Fibroblast of skin of back (primary cell): ENCODE measurements at places on chromosomes 4 and X.

DNA sequence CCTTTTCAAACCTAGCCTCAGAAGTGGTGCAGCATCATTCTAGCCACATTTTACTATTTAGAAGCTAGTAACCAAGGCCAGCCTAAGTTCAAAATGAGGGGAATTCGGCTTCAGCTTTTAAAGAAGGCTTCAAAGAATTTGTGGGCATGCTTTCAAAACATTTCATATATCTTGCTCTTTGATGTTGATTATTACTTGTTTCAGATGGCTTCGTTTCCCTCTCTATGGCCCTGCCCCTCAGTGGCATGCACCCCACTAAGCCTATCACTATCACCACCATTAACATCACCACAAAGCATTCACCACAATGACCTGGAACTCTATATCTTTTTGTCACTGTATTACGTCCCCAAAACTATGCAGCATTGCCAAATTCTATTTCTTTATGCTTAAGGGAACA lies 51.2 kb upstream of the FAM47B start:
- no peak for DNase-seq

DNA sequence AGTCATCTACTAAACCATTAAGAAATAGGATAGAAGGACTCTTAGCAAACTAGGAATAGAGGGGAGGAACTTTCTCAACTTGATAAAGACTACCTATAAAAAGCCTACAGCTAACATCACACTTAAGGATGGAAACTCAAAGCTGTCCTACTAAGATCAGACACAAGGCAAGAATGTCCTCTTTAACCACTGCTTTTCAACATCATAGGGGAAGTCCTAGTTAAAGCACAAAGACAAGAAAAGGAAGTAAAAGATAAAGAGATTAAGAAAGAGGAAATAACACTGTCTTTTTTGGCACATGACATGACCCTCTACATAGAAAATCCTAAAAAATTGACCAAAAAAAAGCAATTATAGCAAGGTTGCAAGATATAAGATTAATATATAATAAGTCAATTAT lies 136.6 kb downstream of the FBXW7 start:
- DNase-seq = no peak

GRCh38 chr4:107018344-107018735 lies 17.8 kb downstream of the DKK2 start:
- DNase-seq = peak; percentile 20

GRCh38 chr4:145625677-145626622 lies 6.8 kb downstream of the MMAA start:
- DNase-seq = no peak

- DNase-seq = no peak
Observed at GRCh38 chrX:30781711-30782444, 107.2 kb downstream of the TAB3 start.
